Epithelial cell of esophagus (primary cell): ENCODE measurements at places on chromosomes 11 and 22.

- DNase-seq = no peak
Observed at GRCh38 chr11:62925308-62925707, 4.1 kb upstream of the CHRM1 start.

DNA sequence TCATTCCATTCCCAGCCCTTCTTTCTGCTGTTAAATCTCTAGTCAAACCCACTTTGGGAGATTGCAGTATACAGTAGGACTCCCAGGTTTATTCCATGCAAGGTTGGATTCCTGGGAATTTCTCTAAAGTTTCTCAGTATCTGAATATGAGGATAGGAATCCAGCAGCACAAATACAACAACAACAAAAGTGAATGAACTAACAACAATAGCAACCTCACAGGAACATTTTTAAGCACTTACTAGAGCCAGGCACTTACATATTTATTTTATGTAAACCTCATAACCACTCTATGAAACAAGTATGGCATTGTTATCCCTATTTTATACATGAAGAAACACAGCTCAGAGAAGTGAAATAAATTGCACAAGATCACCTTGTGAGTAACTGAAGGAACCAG is 1.9 kb downstream of the MMP7 start:
- peak; percentile 42 for DNase-seq

DNA sequence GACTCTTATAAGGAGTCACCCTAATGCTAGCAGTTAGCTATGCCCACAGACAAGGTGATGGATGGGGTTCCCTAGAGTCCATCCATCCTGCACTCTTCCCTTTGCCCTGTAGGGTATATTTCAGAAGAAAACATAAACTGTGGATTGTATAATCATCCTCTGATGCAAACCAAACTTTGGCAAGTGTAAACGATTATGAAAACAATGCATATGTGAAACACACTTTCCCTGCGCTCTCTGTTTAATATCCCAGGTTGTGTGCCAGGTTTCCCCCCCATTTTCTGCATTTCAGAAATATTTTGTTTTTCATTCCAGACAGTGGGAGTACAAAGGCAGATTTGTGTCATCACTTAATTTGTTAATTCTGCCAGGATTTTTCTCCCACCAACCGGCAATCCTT is 110.0 kb downstream of the LDLRAD3 start:
- DNase-seq = no peak

DNA sequence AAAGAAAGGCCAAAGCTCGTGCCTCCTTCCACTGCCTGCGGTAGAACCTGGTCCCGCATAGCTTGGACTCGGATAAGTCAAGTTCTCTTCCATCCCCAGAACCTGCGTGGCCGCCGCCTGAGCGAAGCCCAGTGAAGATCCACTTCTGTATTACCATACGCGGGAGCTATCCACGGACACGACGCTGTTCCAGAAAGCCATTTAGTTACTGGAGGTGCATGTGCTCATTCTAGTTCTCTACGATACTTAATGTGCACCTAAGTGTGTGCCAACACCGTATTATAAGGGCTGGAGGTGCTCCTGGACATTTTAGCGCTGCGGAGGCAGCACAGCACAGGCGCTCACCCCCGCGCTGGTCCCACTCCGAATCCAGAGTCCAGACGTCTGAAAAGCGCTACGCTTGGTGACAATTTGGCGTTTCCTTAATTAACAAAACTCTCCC is 1.4 kb downstream of the WT1 start:
- DNase-seq = no peak

DNA sequence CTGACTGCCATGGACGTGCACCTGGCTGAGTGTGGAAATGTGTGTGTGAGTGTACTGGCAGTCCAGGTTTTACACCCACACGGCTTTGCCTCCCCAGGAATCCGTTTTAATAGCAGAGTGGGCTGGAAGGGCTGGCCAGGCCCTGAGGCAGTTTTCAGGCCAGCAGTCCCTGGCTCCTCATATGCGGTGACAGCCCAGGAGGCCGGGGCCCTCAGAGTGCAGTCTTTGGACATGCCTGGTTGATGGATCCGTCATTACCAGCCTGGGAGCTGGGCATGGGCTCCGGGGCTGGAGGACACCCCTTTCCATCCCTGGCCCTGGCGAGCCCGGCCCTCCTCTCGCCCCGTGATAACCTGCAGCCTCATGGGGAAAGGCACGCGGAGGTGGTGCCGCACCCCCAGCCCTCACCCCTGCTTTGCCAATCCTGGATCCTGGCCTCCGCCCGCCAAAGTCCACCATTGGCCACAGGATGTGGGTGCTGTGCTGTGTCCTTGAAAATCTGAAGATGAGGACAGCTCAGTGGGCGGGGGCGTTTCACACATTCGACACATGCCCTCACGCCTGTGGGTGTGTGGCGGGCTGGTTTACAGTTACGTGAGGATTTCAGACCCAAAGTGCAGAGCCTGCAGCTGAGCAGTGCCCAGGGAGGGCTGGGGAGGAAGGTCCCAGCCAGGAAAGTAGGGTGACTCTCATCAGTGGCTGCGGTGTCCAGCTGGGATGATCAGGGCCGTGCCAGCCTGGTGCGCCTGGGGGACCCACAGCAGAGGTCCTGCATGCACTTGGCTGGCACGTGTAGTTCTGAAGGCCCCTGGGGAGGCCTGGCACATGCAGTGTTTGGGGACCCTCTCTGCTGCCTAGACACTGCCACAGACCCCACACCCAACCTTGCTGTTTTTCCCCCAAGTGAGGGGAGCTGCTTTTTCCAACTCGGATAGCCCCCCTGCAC is 55.1 kb downstream of the RTN4R start:
- no peak for DNase-seq

DNA sequence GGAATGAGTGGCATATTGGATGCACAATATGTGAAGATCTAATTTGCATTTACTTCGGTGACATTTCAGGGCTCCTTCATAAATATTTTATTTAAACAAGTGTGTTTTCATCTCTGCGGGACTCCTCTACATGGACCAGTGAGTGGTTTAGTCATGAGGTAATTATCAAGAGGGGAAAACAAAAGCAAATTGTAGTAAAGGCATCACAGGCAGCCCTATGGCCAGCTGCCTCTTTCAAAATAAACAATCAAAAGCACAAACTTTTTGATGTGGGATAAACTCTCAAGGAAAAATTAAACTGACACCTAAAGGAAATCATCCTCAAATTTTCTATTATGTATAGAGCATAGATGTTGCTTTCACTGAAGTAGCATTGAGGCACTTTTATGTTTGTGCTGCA is 6.0 kb downstream of the SYT9 start:
- DNase-seq = no peak

DNA sequence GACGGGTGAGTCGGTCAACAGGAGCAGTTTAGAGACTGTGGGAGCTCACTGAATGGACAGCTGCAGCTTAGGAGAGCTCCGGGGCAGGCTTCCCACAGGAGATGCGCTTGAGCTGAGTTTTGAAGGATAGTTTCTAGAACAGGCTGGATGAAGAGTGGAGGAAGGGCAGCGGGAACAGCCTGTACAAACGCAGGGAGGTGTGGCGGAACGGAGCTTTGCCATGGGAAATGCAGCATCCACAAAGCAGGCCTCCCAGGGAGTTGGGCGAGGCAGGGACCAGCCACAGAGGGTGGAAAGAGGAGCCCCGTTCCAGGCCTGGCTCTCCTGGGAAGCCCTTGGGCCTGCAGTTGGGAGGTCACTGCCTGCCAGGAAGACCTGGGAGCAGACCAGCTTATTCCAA is 26.8 kb upstream of the TEF start:
- DNase-seq = no peak

DNA sequence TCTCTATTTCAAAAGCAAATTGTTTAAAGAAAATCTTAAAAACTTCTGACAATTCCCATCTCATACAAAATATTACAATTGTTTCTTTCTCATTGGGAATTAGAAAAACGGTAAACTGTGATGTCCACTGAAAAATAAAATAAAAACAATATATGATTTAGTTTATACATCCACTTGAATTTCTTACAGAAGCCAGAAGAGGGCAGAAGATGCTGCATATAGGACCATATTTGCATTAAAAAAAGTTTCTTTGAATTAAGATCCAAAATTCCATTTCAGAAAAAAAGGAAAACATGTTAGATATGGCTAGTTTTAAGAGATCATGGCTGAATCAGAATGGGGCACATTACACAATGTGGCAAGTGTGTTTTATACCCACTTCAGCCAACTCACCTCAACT is 39.3 kb upstream of the LRRC4C start:
- DNase-seq = peak; percentile 13

GRCh38 chr11:59560290-59560701 is 49.0 kb downstream of the OR4D9 start:
- peak; percentile 86 for DNase-seq

GRCh38 chr11:90698238-90698637 is 475.4 kb upstream of the CHORDC1 start:
- no peak for DNase-seq

GRCh38 chr11:8531312-8531711 is 62.7 kb downstream of the STK33 start:
- no peak for DNase-seq

- DNase-seq = no peak
Observed at GRCh38 chr11:13355191-13355590, 77.6 kb downstream of the BMAL1 start.

DNA sequence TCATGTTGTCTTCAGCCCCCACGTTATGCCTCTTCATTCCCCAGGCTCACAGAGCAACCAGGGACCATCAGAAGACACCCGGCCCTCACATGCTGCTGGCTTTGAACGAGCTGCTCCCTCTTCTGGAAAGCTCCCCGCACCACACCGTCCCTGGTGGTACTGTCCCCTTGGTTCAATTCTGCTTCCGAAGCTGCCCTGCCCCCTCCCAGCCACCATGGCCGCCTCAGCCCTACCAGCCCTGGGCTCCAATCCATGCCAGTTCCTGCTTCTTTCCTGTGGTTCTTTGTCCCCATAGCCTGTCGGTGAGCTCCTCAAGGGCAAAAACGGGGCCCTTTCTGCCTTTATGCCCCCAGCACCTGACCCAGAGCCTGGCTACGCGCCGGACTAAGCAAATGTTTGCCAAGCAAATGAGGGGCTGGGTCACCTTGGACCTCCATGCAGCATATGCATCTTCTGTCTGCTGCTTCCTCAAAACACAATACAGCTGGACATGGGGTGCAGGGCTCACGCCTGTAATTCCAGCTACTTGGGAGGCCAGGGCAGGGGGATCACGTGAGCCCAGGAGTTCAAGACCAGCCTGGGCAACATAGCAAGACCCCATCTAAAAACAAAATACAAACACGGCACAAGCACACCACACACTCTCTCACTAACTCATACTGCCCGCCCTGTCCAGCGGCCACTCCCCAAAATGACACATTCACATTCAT is 21.3 kb downstream of the TNKS1BP1 start:
- DNase-seq = peak; percentile 89

DNA sequence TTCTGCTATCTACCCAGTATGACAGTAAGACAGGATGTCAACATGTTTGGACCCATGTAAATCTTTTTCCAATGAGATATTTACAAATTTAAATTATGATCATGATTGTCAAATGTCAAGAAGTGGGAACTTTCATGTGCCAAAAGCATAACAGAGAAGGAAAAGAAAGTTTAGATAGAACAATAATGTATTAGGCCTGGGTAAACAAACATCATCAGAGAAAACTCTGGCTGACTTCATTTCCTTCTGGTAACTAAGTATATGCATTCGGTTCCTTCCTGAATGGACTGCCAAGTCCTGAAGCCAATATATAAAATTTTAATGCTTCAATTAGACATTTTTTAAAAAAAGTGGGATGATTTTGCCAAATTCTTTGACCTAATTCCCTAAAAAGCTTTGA is 16.5 kb downstream of the RNF141 start:
- no peak for DNase-seq

- DNase-seq = peak; percentile 39
Observed at GRCh38 chr11:1138097-1138496, 19.7 kb upstream of the MUC5AC start.

- DNase-seq = peak; percentile 80
Observed at GRCh38 chr11:45110562-45110961, 35.9 kb upstream of the PRDM11 start.

DNA sequence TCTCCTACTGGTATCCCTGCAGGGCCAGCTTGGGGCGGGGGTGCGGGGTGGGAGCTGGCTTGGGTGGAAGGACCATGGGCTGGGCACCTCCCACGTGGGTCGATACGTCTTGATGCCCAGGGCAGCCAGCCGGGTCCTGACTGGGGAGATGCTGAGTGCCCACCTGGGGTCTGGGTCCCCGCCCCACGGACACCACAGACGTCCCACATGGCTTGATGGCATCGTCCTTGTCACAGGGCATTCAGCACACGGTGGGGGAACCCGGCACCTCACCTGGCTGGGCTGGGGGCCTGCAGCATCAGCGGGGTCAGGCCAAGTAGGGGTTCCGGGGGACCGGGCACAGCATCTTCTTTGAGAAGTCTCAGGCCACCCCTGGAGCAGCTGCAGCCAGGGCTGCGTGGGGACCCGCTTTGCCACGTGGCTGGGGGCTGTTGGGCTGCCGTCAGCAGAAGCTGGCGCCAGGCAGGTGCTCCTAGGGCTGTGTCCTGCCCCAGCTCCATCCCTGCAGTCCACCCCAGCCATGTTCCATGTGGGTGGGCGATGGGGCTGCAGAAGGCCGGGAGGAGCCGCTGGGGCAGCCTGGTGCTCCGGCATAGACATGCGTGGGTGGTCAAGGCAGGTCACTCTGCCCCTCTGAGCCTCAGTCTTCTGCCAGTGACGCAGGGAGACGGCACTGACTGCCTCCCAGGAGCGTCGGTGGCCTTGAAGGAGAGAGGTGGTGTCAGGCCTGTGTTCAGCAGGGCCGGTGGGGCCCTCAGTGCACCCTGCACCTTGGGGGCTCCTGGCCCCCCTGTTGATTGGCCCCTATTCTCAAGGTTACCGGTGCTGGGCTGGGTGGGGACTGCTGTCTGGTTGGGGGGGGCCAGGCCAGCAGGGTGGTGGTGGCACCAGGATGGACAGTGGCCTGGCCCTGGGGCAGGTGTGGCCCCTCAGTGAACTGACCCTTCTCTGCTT is 8.4 kb downstream of the SELENOO start:
- DNase-seq = no peak

DNA sequence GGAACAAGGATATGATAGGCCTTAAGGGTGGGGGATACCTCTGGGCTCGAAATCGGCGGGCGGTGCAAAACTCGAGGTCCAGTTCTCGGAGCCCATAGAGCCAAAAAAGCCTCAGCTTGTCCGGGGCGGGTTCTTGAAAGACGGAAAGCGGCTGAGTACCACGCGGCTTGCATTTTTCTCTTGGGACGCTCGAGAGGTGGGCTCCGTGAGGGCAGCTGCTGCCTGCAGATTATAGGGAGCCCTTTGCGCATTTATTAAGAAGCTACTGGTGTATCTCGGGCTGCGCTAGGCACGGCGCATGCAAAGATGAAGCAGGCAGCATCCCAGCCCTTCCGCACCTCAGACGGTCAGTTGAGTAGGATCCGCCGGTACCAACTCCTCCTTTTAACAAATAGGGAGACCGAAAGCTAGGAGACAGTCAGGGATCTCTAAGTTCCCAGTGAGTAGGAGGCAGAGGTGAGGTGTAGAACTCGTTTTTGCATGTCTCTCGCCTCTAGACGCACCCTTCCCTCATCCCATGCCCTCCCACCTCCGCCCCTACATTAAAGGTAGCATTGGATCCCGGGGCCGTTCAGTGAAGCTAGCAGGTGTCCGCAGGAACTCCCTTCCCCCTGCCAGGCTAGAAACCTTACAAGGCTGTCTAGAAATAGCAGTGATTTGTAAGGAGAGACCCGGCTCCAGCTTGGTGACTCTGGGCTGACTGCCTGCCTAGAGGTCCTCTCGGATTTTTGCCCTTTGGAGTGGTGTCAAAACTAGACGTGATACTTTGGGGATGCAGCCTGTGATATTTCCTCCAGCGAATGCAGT is 768 bp downstream of the LDHA start:
- no peak for DNase-seq

GRCh38 chr11:63906585-63906984 is 10.4 kb downstream of the RCOR2 start:
- peak; percentile 39 for DNase-seq
